ENCODE measurements at places on chromosomes 12 and 14.

DNA sequence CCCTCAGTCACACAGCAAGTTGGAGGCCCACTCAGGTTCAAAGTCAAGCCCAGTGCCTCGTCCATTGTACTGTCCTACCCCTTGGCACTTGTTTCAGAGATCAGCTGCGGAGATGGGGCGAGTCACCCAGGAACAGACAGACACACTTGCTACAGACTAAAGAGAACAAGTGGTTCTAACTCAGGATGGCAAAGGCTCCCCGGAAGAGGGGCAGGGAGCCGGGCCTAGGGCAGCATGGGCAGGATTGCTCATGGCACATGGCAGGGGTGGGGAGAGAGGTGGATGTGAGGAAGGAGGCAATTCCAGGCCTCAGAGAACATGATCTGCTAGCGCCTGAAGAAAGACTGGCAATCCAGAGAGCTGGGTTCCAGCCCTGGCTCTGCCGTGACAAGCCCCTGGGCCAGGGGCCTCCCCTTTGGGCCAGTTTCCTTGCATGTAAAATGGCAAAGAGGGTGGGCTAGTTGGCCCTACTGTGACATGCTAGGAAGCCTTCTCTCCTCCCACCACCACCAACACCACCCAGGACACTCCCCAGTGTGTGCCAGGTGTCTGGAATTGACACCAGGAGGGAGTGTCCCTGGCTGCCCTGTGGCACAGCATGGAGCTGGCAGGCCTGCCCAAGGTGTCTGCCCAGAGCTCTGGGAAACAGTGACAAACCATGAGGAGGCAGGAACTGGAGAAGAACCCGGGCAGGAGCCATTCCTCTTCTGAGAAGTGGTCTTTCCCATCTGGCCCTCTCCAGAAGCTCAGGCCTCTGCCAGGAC lies 24.0 kb upstream of the IRF2BPL start:
- DNase-seq, result no peak

- DNase-seq, result no peak
These were observed 35.0 kb upstream of the MANSC4 start for GRCh38 chr12:27814851-27815591.

GRCh38 chr12:93526786-93527428 lies 45.6 kb upstream of the SOCS2 start:
- peak; percentile 21 for DNase-seq

GRCh38 chr12:117010693-117011451 lies 88.3 kb downstream of the TESC start:
- DNase-seq, result no peak

DNA sequence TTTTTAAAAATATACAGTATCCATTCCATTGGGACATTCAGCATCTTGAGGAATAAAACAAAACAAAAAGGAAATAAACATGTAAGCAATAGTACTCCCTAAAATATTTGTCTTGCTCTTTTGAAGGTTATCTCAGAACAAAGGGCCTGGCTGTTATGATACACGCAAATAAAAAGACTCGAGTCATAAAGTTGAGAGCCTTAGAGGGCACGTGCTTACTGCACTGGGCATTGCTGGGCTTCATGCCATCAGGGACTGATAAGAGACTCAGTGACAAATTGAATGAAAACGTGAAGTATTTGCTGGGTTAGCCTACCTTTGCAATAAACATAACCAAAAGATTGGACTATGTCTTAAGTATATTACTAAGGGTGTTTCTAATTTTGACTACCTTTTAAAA lies 118.9 kb downstream of the SLC35F4 start:
- no peak for DNase-seq

GRCh38 chr12:51409846-51410245 lies 14.8 kb upstream of the SLC4A8 start:
- no peak for DNase-seq

- DNase-seq, result no peak
These were observed 106.9 kb upstream of the TMEM233 start for GRCh38 chr12:119486599-119487154.

DNA sequence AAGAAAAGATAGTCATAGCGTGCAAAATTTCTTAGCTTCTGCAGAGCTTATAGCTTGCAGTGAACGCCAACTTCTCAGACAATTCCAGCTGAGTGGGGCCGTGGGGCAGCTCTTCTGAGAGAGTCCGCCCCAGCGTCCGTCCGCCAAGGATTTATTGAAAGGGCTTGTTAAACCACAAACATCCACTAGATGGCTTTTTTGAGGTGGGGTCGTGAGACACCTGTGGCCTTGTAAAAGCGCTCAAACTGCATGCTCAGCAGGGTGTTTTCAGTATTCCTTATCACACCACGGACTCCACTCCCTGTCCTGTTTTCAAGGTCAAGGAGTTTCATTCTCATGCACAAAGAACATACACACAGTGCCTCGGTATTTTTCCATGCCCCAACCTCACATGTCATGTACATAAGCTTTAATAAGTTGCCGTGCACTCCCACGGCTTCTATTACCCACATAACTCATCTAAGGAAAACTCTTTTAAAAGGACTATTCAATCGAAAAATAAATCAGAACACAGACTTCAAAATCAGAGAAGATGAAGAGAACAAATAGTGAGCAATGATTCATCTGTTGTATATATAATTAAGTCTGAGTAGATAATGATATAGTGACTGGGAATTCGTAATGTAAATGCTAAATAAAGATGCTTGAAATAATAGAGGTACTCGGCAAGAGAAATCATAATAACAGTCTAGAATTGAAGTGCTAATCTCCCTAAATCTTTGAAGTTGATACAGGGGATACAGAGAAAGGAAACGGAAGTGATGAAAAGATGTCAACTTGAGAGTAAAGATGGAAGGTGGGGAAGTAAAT lies 46.7 kb downstream of the WBP11 start:
- DNase-seq, result no peak

- DNase-seq, result no peak
These were observed 23.7 kb downstream of the UBE2N start for GRCh38 chr12:93417967-93418480.

DNA sequence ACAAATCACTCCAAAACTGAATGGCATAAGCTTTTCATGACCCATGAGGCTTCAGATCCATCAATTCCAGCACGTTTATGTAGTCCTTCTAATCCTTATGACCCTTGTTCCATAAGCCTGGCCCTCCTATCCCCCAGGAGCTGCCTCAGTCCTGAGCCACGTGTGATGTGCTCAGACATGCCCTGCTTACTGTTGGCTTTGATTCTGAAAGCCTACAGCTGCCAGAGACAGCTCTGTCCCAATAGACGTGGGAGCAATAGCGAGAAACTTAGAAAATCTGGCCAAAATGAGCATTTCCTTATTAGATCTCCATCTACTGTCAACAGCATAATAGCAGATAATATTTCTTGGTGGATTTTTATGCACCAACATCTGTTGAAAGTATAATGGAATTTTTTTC lies 33.2 kb downstream of the DUSP6 start:
- DNase-seq, result no peak

GRCh38 chr12:89349814-89350213 lies 2.5 kb downstream of the DUSP6 start:
- no peak for DNase-seq

DNA sequence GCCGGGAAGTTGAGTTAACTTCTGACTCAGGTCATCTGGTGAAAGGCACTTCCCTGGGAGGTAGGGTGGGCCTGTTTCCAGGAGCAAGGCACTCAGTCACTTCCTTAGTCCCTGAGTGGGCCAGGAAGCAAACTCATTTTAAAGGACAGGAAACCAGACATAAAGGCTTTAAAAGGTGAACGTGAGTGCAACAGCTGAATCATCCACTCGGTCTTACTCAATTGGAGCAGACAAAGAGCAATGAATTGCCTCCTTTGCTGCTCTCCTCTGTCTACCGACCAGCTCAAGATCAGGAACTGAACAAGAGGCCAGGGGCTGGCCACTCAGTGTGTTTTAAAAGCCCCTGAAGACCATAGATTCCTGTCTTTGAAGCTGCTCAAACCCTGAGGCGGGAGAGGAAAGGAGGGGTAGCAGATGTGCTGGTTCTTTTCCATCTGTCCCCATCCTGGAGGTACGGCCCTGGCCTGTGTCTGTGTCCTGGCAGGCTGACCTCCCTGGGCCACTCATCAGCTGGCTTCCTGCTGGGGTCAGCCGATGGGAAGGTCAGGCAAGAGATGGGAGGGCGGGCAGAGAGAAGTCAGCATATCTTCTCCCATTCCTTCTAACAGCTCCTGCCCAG lies 148.9 kb downstream of the PPM1H start:
- DNase-seq, result peak; percentile 41

DNA sequence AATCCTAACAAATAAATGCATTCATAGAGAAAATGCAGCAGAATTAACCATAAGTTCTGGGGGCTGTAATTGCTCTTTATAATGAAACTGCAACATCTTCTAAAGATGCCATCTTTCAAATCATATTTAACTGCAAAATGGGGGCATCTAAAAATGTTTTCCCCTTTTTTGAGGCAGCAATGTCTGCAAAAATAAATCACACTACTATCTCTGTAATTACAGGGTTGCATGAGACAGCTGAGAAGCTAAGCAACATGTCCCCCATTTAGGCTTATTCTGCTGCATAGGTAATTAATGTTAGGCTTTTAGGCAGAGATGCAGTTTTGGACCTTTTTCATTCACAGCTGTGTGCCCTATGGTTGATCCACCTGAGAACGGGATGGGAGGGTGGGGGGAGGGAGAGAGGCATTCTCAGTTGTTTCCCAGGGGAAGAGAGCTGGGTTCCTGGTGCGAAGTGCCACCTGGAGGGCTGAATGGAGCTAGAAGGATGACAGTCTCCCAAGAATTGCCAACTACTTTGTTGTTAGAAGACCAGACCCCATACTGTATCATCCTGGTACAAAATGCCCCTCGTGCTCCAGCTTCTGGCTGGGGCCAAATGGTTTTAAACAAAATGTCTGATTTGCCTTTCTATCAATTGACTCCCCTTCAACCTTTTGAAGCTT lies 154.2 kb downstream of the APAF1 start:
- DNase-seq, result no peak

- DNase-seq, result no peak
These were observed 747 bp downstream of the HSPB8 start for GRCh38 chr12:119179335-119180021.

- DNase-seq, result no peak
These were observed 125.7 kb downstream of the TSPAN9 start for GRCh38 chr12:3202734-3203446.

DNA sequence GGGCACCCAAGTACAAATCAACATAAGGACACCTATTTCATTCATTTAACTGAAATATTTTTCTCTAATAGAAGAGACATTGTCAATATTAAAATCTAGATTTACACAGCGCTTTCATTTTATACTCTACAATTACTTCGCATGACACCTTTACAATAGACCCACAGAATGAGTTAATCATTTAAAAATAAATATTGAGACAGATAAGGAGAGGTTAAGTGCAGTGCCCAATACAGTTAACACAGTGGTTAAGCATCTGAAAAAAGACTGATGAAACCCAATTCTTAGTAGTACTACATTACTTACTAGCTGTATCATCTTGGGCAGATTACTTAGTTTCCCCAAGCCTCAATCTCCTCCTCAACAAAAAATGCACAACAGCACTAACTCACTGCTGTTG lies 116.2 kb downstream of the DENND5B start:
- DNase-seq, result no peak

DNA sequence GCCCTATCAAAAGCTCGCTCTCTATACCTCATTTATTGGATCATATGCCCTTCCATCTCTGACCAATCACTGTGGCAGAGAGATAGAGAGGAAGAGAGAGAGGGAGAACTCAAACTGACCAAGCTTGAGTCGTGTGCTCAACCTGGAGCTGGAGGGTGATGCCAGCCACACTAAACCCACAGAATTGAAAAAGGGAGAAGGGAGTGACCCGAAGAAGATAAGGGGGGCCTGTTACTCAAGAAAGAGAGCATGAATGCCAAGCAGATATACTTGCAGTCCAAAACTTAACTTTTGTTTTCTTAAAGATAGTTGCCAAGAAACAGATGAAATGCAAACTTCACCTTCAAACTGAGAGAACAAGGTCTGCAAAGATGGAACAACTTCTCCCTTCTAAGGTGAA lies 112.7 kb downstream of the BTG1 start:
- no peak for DNase-seq

DNA sequence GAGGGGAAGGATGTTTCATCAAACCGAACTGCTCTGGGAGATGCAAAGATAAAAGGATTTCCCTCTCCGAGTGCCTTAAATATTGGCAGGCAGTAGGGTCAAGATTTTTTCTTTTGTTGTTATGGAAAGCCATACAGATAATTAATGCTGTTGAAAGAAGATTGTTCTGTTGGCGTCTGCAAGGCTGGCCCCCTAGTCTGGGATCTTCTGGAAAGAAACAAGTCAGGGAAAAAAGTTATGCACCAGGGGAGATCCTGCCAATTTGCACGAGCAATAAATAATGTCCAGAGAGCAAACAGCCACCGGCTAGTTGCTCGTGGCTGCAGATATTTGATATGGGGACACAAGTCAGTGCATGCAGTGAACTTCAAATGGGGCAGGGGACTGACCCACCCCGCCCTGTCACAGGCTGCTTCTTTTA lies 202.1 kb upstream of the MYL2 start:
- DNase-seq, result peak; percentile 15

DNA sequence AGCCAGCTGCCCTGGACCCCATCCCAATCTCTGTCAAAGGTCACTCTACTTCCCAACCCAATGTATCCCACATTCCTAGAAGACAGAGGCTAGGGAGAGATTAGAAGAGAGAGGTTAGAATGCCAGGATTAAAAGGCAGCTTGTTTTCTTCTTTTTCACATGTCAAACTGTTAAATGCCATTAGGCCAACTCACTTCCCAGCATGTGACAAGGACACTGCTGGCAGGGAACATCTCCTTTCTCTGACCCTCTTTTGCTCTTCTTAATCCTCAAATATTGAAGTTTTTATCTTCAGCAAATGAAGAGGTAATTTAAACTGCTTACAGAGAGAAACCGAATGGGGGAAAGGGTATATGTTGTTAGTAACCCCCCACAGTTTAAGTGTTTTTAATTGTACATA lies 89.1 kb downstream of the BBS10 start:
- no peak for DNase-seq

- DNase-seq, result no peak
These were observed 99.2 kb downstream of the RMST start for GRCh38 chr12:97561619-97562290.

DNA sequence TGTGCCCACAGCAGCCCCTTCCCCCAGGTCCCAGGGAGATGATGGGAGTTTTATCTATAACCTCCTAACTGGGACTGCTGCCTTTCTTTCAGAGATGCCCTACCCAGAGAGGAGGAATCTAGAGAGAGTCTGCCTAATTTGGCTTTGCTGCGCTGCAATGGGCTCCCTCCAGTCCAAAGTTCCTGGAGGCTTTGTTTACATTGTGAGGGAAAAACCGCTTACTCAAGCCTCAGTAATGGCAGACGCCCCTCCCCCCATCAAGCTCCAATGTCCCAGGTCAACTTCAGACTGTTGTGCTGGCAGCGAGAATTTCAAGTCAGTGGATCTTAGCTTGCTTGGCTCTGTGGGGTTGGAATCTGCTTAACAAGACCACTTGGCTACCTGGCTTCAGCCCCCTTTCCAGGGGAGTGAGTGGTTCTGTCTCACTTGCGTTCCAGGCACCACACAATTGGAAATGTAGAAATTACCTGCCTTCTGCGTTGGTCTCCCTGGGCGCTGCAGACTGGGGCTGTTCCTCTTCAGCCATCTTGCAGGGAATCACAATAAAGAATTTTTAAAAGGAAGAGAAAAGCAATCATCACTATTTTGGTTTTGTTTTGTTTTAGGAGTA lies 262.5 kb downstream of the FOXG1 start:
- no peak for DNase-seq

GRCh38 chr12:26991826-26992225 lies 22.4 kb downstream of the TM7SF3 start:
- DNase-seq, result no peak

GRCh38 chr12:126676434-126676833 lies 1590.5 kb upstream of the TMEM132C start:
- DNase-seq, result no peak
